Suprapubic skin (tissue), 4 donors: ENCODE measurements at places on chromosomes 6 and 20.

DNA sequence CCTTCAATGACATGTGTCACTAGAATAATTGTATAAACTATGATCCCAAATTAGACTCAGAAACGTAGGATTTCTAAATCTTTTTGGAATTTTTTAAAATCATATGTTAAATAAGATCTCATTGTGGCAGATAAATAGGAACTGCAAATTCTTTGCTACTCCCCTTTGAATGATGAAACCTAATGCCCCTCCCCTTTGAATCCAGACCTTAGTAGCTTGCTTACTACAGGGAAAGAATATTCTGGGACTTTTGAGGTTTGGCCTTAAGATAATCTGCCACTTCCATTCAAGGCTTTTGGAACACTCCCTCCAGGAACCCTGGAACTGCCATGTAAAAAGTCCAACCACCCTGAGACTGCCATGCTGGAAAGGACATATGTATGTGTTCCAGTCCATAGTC, 7.1 kb downstream of the TDP2 start:
- no peak for DNase-seq

GRCh38 chr6:46174904-46175303, 4.1 kb upstream of the ENPP5 start:
- DNase-seq: no peak

- no peak for DNase-seq
These were observed 16.7 kb upstream of the CLIC5 start for GRCh38 chr6:46032110-46032998.

DNA sequence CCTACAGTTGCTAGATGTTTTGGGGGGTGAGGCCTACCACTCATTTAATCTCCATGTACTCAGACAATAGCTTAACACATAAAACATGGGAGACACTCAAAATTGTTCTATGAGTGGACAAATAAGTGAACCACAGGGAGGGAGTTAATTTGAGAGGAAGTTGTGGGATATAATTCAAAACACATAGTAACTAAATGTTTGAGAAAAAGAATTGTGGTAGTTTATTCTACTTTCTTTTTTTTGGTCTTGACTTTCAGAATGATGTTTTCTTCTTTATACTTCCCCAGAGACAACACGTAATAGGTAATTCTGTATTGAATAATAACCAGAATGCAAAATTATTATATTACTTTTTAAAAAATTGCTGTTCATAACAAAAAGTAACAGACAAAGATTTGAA, 453.8 kb downstream of the RFPL4B start:
- DNase-seq: no peak

GRCh38 chr6:113412589-113413357, 444.4 kb upstream of the MARCKS start:
- no peak for DNase-seq

DNA sequence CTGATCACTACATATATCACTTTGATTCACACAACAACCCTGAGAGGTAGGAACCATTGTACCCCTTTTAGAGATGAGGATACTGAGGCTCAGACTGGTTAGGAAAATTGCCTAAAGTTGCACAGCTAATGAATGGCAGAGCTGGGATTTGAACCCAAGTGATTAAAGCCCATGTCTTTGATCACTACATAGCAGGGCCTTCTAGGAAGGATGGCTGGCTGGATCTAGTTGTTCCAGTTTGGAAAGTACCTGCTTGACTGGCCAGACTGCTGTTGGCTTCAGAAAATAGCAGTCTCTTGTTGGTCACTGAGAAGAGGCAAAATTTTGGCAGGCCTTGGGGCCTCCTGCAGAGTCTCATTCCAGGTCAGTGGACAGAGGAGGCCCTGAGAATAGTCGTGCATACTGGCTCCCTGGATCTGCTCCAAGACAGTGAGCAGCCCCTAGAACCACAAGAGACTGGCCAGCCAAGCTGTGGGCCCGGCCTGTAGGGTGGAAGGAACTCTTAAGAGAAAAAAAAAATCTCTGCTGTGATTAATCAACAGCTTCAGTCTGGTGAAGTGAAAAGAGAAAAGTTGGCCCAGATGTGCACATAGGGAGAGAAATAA, 17.5 kb downstream of the PPARD start:
- peak; percentile 41 for DNase-seq

DNA sequence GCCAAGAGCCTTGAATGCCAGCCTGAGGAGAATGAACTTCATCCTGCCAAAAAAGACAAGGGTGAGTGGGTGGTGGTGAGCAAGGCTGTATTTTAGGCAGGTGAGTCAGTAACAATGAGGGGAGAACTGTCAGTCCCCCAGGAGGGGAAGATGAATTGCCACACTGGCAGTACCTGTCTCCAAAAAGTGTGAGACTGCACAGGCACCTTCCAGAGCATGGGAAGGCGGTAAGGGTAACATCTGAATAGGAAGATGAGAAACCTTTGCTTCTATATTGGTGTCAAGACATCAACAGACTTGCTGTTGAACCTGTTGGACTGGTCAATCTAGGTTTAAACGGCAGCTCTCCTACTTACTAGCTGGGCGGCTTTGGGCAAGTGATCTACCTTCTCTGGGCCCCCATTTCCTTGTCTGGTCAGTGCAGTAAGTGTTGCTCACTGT, 30.9 kb downstream of the STK35 start:
- no peak for DNase-seq

DNA sequence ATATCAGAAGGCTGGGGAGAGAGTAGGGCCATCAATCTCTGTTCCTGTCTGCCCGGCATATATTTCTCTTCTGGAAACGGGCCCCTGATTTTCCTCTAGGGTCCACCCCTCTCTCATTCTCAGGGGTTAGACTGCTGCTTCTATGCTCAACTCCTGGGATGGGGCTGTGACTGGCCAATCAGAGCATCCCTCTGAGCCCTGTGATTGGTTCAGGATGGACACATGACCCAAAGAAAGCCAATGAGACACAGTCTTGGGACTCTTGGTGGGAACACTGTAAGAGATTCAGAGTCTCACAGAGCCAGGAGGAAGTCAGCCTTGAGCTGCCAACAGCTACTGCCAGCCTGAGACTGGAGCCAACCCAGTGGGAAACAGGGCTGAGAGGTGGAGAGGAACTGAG, 31.0 kb upstream of the KCNB1 start:
- no peak for DNase-seq

- no peak for DNase-seq
These were observed 19.9 kb upstream of the NRN1 start for GRCh38 chr6:6026513-6027205.

GRCh38 chr6:44869321-44869897, 458.7 kb upstream of the RUNX2 start:
- no peak for DNase-seq

- no peak for DNase-seq
These were observed 158.9 kb upstream of the FUT9 start for GRCh38 chr6:95856876-95857364.

DNA sequence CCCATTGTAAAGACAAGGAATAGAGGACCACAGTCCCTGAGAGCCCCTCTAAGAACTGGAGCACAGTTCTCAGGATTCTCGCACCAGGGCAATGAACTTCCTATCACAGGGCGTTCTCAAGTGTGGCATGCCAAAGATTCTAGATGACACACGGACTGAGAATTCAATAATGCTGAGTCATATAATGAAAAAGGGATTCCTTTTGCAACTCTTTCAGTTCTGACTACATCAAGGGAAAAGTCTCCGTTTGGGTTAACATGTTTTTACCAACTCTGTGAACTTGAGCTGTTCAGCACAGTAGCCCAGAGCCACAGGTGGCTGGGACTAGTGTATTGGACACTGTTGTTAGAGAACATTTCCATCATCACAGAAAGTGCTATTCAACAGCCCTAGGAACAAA, 3.4 kb downstream of the MED20 start:
- DNase-seq: no peak

GRCh38 chr6:134421501-134421900, 103.6 kb upstream of the SGK1 start:
- no peak for DNase-seq
